ENCODE measurements at places on chromosomes 7 and 10. TPM values are rescaled to one million over a fixed set of nuclear protein-coding genes. Genes with fewer than 3 reads are reported as not detected.

PNLIPRP1 gene
- total RNA-seq: not detected

- no peak overlapping the region for H3K4me3 ChIP-seq
- peak; percentile 7 for DNase-seq
- H3K27me3 ChIP-seq: no peaks in the 10 kb centered on the region
- H3K27ac ChIP-seq: no peak overlapping the region
Measured at GRCh38 chr7:100053215-100053614, 3.6 kb downstream of the ZSCAN21 start.

C10orf71 gene
- not detected for total RNA-seq

XPNPEP1 gene
- 50.3 TPM for total RNA-seq

DNA sequence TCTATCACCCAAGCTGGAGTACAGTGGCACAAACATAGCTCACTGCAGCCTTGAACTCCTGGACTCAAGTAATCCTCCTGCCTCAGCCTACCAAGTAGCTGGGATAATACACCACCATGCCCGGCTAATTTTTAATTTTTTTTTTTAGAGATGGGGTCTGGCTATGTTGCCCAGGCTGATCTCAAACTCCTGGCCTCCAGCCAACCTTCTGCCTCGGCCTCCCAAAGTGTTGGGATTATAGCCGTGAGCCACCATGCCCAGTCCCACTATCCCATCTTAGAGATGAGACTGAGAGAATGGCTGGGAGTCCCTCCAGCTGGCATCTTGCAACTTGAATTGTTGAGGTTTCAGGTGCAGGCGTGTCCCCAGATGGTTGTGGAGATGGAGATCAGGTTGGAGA, 40.7 kb upstream of the ELN start:
- H3K4me1 ChIP-seq: no peaks in the 10 kb centered on the region
- H3K27ac ChIP-seq: no peak overlapping the region
- no peak overlapping the region for H3K4me3 ChIP-seq
- H3K36me3 ChIP-seq: no peaks in the 10 kb centered on the region
- no peaks in the 10 kb centered on the region for H3K27me3 ChIP-seq

GPR158 gene
- not detected for total RNA-seq

GDF10 gene
- 0.22 TPM for total RNA-seq

GRCh38 chr7:148447221-148447849, 143.2 kb upstream of the C7orf33 start:
- no peaks in the 10 kb centered on the region for H3K4me1 ChIP-seq
- H3K4me3 ChIP-seq: no peak overlapping the region
- no peak for DNase-seq
- H3K27ac ChIP-seq: no peak overlapping the region
- H3K27me3 ChIP-seq: no peaks in the 10 kb centered on the region

DNA sequence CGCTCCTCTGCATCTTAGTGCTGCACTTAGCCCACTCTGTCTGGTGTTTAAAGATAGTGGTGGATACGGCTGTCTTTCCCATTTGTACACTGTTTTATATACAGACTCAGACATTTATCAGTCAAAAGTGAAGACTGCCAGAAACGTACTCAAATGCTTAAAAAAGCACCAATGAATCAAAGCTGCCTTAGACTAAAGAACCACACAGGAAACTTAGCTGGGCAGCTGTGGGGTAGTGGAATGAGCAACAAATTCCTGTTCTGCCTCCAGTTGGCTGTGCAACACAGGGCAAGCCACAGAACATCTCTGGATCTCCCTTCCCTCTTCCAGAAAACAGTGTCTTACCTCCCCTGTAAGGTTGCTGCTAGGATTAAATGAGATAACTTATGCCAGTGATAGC, 76.0 kb downstream of the ATXN7L1 start:
- H3K4me3 ChIP-seq: no peak overlapping the region
- no peak for DNase-seq
- no peak overlapping the region for H3K27ac ChIP-seq

CPN1 gene
- not detected for total RNA-seq

CAV2 gene
- total RNA-seq: not detected

GRCh38 chr10:32142646-32143045, 86.4 kb upstream of the KIF5B start:
- DNase-seq: no peak
- H3K36me3 ChIP-seq: no peaks in the 10 kb centered on the region
- no peaks in the 10 kb centered on the region for H3K27me3 ChIP-seq
- no peak overlapping the region for H3K27ac ChIP-seq
- H3K4me3 ChIP-seq: no peak overlapping the region
- no peaks in the 10 kb centered on the region for H3K4me1 ChIP-seq

PRR15 gene
- not detected for total RNA-seq

- H3K4me3 ChIP-seq: no peak overlapping the region
- no peaks in the 10 kb centered on the region for H3K4me1 ChIP-seq
- no peak overlapping the region for H3K27ac ChIP-seq
- no peak for DNase-seq
Measured at GRCh38 chr10:101110856-101111523, 20.1 kb upstream of the TLX1 start.

DNA sequence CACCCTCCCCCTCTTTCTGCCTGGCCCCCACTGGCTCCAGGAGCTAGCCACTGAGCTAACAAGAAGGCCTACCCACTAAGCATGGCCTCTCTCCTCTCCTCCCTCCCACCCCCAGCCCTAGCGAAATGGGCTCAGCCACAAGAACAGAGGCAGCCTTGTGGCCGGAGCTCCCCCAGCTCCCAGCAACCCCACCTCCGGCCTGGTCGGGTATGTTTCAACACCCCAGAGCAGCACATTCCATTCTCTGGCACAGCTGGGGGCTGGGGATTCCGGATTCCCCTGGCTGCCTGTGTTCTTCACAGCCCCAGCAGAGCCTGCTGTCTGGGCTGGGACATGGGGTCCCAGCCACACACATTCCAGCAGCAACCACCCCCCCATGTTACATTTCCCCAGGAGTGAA, 9.0 kb downstream of the SFRP5 start:
- H3K27me3 ChIP-seq: no peaks in the 10 kb centered on the region
- H3K36me3 ChIP-seq: peaks cover 24% of the 10 kb centered on the region
- no peak overlapping the region for H3K27ac ChIP-seq
- no peaks in the 10 kb centered on the region for H3K4me1 ChIP-seq
- H3K4me3 ChIP-seq: no peak overlapping the region
- no peak for DNase-seq

DNA sequence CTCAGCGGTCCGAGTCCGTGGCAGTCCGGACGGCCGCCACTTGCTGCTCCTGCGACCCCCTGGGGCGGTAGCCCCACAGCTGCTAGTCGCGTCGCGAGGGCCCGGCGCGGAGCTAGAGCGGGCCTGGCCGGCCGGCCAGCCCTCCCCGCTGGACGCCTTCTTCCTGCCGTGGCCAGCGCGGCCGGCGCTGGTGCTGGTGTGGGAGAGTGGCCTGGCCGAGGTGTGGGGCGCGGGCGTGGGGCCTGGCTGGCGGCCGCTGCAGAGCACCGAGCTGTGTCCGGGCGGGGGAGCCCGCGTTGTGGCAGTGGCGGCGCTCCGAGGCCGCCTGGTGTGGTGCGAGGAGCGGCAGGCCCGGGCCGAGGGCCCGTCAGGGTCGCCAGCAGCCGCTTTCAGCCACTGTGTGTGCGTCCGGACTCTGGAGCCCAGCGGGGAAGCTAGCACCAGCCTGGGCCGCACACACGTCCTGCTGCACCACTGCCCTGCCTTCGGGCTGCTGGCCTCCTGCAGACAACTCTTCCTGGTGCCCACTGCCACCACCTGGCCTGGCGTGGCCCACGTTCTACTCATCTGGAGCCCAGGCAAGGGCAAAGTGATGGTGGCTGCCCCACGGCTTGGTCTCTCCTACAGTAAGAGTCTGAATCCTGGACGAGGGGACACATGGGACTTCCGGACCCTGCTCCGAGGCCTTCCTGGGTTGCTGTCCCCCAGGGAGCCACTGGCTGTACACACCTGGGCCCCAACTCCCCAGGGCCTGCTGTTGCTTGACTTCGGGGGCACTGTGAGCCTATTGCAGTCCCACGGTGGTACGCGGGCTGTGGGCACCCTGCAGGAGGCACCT, 631 bp downstream of the HPS6 start:
- H3K27me3 ChIP-seq: no peaks in the 10 kb centered on the region
- H3K4me1 ChIP-seq: peaks cover 39% of the 10 kb centered on the region
- H3K36me3 ChIP-seq: peaks cover 19% of the 10 kb centered on the region
- peak overlapping the region; percentile 82 for H3K27ac ChIP-seq
- H3K4me3 ChIP-seq: peak overlapping the region; percentile 60

GRCh38 chr10:114634609-114634979, 23.5 kb downstream of the ABLIM1 start:
- no peak overlapping the region for H3K4me3 ChIP-seq
- no peak overlapping the region for H3K27ac ChIP-seq
- H3K27me3 ChIP-seq: peaks cover 24% of the 10 kb centered on the region
- H3K36me3 ChIP-seq: no peaks in the 10 kb centered on the region
- peaks cover 16% of the 10 kb centered on the region for H3K4me1 ChIP-seq
- no peak for DNase-seq

DNA sequence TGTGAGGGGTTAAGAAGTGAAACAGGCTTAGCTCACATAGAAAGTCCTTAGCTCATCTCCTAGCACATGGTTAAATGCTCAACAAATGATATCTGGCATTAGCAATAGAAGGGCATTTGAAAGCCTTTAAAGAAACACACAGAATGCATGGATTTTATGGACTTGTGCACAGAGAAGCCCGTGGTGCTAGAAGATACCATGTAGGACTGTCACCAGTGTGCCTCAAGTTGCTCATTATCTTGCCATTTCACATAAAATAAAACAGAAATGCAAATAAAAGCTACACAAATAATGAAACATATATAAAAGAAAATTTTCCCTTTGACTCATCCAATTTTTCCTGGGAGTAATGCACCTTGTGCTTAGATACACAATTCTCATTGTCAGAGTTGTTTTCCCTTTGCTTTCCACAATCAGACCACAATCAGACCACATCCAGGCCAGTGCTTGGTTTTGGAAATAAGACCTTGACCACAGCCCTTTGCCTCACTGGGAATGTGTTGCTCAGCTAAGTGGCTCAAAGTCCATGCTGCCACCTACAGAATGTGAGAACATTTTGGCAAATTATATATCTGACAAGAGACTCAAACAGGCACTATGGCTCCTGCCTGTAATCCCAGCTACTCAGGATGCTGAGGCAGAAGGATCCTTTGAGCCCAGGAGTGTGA, 9.5 kb upstream of the WDR11 start:
- H3K27me3 ChIP-seq: no peaks in the 10 kb centered on the region
- DNase-seq: no peak
- no peaks in the 10 kb centered on the region for H3K36me3 ChIP-seq
- H3K4me3 ChIP-seq: no peak overlapping the region
- H3K27ac ChIP-seq: no peak overlapping the region
- no peaks in the 10 kb centered on the region for H3K4me1 ChIP-seq

DNA sequence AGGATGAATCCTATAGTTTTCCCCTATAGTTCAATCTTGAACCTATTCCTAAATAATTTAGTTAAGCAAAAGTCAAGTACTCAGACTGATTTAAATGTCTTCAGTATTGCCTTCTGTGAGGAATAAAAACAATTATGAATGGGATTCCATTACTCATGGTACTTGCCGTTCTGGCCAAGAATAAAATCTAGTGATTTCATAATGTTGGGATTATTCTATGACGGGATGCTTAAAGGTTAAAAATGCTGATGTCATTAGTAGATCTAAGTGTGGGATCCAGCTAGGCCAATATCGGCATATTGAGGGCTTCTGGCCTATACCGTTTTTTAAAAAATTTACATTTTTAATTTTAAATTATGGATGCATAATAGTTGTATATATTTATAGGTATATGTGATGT, 5.3 kb downstream of the BPGM start:
- no peak for DNase-seq
- no peaks in the 10 kb centered on the region for H3K27me3 ChIP-seq
- H3K4me3 ChIP-seq: no peak overlapping the region
- H3K4me1 ChIP-seq: peaks cover 11% of the 10 kb centered on the region
- peaks cover 9% of the 10 kb centered on the region for H3K36me3 ChIP-seq

DNA sequence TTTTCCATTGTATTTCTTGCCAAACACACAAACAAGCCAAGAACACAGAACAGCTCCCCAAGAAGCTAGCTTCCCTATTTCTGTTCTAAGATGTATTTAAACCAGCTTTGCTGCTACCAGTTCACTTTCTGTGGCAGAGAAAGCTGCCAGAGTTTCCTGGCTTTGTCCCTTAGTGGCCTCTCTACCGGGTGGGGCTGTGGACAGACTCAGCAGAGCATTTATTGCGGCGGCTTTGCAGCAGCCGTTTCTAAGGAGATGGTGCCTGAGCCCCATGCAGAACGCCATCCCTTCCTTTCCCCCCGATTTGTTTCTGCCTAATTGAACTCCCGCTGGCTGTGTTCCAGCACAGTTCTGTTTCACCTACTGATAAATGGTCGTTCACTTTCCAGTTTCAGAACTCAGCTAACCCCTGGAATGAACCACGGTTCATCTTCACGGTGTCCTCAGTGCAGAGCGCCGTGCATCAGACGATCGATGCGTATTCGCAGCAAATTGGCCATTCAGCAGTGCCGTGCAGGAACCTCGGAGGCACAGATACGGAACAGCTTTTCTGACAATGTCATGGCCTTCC, 33.8 kb upstream of the SFMBT2 start:
- no peak for DNase-seq
- H3K4me1 ChIP-seq: no peaks in the 10 kb centered on the region
- no peaks in the 10 kb centered on the region for H3K27me3 ChIP-seq

GRCh38 chr7:81627536-81628287, 142.1 kb downstream of the HGF start:
- H3K36me3 ChIP-seq: no peaks in the 10 kb centered on the region
- no peaks in the 10 kb centered on the region for H3K4me1 ChIP-seq
- DNase-seq: no peak
- H3K27ac ChIP-seq: no peak overlapping the region

INTS15 gene
- total RNA-seq: 39.3 TPM

DNA sequence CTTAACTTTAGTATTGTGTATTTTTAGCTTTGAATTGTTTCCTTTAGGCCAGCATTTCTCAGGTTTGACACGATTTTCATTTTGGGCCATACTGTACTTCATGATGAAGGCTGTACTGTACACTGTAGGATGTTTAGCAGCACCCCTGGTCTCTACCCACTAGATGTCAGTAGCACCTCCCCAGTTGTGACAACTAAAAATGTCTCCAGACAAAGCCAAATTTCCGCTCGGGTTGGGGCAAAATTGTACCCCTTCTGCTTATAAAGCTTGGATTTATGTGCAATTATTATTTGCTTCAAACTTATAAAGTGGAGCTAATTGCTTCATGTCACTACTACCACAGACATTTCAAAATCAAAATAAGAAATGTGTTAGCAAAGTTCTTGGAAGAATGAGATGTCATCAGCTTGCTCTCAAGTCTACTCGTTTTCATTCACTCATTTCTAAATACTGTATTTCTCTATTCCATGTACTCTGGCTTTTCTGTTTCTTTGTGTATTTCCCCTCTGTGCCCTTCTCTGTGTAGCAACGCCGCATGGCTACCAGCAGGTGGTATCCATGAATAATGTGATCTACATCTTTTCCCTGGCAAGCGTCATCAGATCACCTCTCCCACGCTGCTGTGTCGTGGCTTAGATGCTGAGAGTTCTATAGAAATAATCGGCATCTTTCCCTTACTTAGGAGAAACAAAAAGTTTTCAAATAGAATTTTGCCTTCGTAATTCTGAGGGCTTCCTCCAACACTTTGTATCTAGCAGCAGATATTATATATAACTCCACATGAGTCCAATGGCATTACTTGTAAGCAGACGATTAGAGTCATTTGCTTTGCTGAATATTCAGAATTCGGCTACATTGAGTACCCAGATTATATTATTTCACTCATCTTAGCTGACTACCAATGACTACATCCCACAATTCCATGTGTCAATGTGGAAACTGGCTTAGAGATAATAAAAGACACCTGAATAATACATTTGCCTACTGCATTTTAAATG, 47.8 kb upstream of the CALCR start:
- no peak for DNase-seq
- no peaks in the 10 kb centered on the region for H3K4me1 ChIP-seq
- H3K27me3 ChIP-seq: no peaks in the 10 kb centered on the region
- no peak overlapping the region for H3K4me3 ChIP-seq
- no peaks in the 10 kb centered on the region for H3K36me3 ChIP-seq

Data from CD4-positive, alpha-beta T cell (primary cell).